SIG-M5 (cell line): ENCODE measurements at places on chromosomes 6 and 20.

DNA sequence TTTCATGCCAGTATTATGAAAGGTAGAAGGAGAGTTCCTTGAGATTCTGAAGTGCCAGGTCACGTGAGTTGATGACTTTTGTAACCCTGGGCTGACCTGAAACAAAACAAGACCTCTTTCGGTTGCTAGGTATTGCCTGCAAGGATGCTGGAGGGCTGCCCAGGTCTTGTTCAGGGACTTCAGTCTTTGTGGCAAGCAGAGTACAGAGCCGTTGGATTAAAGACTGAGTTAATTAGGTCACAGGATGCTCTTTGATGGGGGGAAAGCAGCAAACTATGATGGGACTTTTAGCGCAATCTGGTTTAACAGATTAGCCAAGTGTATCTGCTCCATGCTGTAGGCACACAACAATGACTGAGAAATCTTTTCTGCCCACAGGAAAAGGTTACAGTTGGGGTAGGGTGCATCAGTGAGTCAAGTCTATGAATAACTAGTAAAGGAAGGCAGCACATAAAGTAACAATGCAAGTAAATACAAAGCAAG, 12.8 kb upstream of the ELOVL5 start:
- no peak for DNase-seq

- no peak for DNase-seq
Observed at GRCh38 chr20:46013829-46014516, 5.3 kb downstream of the MMP9 start.

GRCh38 chr6:38320843-38321242, 318.9 kb downstream of the BTBD9 start:
- no peak for DNase-seq

DNA sequence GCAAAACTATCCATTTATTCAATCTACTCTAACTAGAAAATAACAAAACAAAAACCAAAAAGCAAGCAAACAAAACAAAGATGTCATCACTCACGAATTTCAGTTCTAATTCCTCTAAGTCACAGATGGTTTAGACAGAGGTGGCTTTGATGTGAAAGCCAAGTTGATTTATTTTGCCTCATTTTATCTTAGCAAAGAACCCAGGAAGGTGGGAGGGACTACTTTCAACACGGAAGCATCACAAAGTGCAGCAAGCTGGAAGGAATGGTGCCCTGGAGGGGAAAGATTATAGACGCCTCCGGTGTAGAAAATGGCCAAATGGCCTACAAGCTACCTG, 88.4 kb downstream of the LAMP5 start:
- DNase-seq: no peak

- DNase-seq: no peak
Observed at GRCh38 chr6:55069132-55069781, 105.1 kb upstream of the HCRTR2 start.

GRCh38 chr20:20491110-20491783, 123.3 kb downstream of the INSM1 start:
- no peak for DNase-seq

DNA sequence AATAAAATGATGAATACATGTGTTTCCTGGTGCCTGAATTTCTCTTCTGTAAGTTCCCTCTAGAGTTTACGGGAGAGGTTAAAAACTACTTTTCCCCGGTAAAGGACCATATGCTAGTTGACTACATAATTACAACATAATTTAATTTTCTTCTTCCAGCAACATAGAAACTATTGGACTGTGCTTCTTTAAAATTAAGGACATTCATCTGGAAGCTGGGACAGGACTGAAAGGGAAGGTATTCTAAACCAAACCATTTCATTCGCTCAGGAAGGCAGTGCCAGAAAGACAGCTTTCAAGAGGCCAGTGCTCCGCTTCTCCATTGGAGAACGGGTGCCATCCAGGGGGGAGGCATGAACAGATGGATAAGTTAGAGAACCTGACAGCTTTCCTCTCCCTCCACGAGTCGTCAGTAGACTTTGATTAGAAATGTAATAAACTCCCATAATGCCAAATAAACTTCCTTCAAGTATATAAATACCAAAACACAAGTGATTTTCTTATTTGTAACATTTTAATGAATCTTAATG, 458.0 kb upstream of the SOX4 start:
- DNase-seq: no peak

DNA sequence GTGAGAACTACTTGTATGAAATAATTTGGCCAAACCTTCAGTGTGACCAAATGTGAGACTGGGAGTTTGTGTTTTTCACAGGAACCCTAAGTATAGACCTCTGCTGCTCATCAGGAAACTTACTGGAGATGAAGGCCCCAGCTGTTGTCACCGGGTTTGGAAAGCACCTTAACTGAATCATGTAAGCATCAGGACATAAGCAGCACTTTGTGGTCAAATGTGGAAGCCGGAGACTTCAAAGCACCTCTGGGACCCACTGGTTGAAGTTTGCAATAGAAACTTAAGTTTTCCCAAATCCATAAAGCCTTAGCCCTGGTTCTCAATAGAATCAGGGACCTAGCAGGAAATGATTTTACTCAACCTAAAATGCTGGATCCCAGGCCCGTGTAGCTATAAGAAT, 14.3 kb downstream of the TTPAL start:
- DNase-seq: no peak
